ENCODE measurements at places on chromosomes 7 and 10.

- no peaks in the 10 kb centered on the region for H3K27me3 ChIP-seq
- no peak overlapping the region for H3K27ac ChIP-seq
- no peaks in the 10 kb centered on the region for H3K4me1 ChIP-seq
- H3K36me3 ChIP-seq: no peaks in the 10 kb centered on the region
- DNase-seq: no peak
Measured at GRCh38 chr10:80344912-80345311, 11.6 kb downstream of the DYDC1 start.

DNA sequence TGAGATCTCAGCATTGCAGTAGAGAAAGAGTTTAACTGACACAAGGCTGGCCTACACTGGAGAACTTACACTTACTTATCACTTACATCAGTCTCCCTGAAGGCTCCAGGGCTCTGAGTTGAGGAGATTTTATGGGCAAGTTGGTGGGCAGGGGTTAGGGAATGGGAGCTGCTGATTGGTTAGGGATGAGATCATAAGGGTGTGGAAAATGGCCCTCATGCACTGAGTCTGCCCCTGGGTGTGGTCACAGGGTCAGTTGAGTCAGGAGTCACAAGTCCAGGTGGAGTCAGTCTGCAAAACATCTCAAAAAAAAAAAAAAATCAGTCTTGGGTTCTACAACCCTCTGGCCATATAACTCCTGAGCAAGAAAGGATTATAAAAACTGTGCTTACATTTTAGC is 60.5 kb downstream of the PPP1R17 start:
- no peak overlapping the region for H3K4me3 ChIP-seq
- H3K4me1 ChIP-seq: no peaks in the 10 kb centered on the region
- no peaks in the 10 kb centered on the region for H3K36me3 ChIP-seq
- H3K27ac ChIP-seq: no peak overlapping the region

- H3K4me1 ChIP-seq: peaks cover 25% of the 10 kb centered on the region
- no peaks in the 10 kb centered on the region for H3K27me3 ChIP-seq
- peak overlapping the region; percentile 84 for H3K27ac ChIP-seq
- H3K4me3 ChIP-seq: no peak overlapping the region
- no peak for DNase-seq
Measured at GRCh38 chr7:604884-605531, 85.4 kb upstream of the PDGFA start.

DNA sequence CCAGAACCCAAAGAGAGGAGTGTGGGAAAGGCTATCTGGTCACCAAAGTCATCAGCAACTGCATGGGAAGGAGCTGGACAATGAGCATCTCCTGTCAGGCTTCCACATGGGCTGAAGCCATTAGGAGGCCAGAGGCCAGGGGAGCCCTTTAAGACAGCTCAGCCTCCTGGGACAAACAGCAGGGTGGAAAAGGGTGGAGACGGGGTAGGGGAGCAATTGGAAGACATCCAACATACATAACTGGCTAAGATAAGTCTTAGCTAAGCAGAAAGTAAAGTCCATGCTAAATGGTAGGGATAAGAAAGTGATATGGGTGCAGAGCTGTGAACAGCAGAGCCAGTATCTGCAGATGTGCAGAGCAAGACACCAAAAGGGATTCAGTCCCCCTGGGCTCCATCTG is 1.5 kb upstream of the OAT start:
- no peak for DNase-seq
- peaks cover 22% of the 10 kb centered on the region for H3K27me3 ChIP-seq
- no peak overlapping the region for H3K4me3 ChIP-seq
- no peaks in the 10 kb centered on the region for H3K36me3 ChIP-seq

GRCh38 chr7:40944981-40945585 is 757.8 kb downstream of the INHBA start:
- no peaks in the 10 kb centered on the region for H3K36me3 ChIP-seq
- no peak for DNase-seq
- H3K27ac ChIP-seq: no peak overlapping the region
- no peaks in the 10 kb centered on the region for H3K4me1 ChIP-seq

- DNase-seq: no peak
- peaks cover 15% of the 10 kb centered on the region for H3K4me1 ChIP-seq
- H3K4me3 ChIP-seq: no peak overlapping the region
- no peak overlapping the region for H3K27ac ChIP-seq
- peaks cover 7% of the 10 kb centered on the region for H3K36me3 ChIP-seq
- H3K27me3 ChIP-seq: no peaks in the 10 kb centered on the region
Measured at GRCh38 chr10:100509241-100509840, 10.3 kb downstream of the SEC31B start.

DNA sequence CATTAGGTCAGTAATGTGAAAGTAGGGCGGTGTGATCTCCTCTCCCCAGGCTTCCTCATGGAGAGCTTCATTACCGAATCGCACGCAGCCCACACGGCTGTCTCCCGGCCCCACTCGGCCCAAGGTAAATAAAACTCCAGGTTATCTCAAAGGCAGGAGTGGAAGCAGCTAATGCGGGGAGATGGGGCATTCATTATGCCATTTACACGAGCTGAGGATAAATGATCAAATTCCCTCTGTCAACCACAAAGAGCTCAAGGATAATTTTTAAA is 93.5 kb downstream of the ADARB2 start:
- no peaks in the 10 kb centered on the region for H3K4me1 ChIP-seq
- H3K36me3 ChIP-seq: no peaks in the 10 kb centered on the region
- H3K27ac ChIP-seq: no peak overlapping the region
- no peak overlapping the region for H3K4me3 ChIP-seq
- H3K27me3 ChIP-seq: peaks cover 12% of the 10 kb centered on the region

- DNase-seq: no peak
- no peak overlapping the region for H3K4me3 ChIP-seq
- no peak overlapping the region for H3K27ac ChIP-seq
- H3K27me3 ChIP-seq: no peaks in the 10 kb centered on the region
Measured at GRCh38 chr7:42345478-42346299, 108.7 kb upstream of the GLI3 start.

DNA sequence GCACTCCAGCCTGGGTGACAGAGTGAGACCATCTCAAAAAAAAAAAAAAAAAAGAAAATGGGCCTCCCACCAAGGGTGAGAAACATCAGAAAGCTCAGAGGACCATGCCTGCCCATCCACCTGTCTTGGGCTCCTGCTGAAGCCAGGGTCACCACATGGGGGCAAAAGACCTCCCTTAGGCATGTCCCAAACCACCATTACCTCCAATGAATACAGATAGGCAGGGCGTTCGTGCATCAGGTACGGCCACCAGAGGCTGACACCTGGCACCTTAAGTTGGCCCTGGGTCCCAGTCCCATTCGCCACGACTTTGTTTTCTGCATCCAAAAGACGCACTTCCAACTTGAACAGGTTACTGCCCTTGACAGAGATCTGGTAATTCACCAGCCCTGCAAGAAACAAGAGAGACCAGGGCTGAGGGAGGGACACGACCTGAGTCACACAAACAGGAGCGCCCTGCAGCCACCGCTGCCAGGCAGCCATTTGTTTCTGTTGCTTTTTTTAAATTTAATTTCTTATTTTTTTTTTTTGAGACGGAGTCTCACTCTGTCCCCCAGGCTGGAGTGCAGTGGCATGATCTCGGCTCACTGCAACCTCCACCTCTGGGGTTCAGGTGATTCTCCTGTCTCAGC is 6.1 kb downstream of the GUSB start:
- peaks cover 8% of the 10 kb centered on the region for H3K4me1 ChIP-seq
- H3K27ac ChIP-seq: no peak overlapping the region
- no peaks in the 10 kb centered on the region for H3K27me3 ChIP-seq
- H3K36me3 ChIP-seq: peaks cover 89% of the 10 kb centered on the region

GRCh38 chr10:123681285-123681684 is 15.1 kb downstream of the GPR26 start:
- DNase-seq: no peak
- no peak overlapping the region for H3K4me3 ChIP-seq
- H3K27me3 ChIP-seq: peaks cover 42% of the 10 kb centered on the region
- H3K4me1 ChIP-seq: no peaks in the 10 kb centered on the region
- no peaks in the 10 kb centered on the region for H3K36me3 ChIP-seq
- no peak overlapping the region for H3K27ac ChIP-seq

DNA sequence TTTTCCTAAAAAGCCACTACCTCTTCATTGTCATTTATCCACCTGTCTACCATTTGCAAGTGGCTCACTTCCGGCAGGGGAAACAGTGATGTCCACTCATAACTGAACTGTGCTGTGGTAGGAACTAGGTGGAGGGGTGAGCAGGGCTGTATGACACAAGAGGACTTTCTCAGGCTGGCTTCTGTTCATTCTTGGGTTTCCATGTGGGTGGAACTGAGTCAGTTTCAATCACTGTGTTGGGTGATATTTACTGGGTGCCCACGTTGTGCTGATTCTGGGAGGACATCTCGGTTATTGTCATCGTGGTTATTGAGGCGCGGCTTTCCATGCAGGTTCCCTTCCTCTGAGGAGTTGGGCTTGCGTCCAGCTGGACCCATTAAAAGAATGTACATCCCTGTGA is 38.8 kb downstream of the RAMP3 start:
- no peaks in the 10 kb centered on the region for H3K4me1 ChIP-seq
- no peaks in the 10 kb centered on the region for H3K27me3 ChIP-seq
- no peaks in the 10 kb centered on the region for H3K36me3 ChIP-seq

DNA sequence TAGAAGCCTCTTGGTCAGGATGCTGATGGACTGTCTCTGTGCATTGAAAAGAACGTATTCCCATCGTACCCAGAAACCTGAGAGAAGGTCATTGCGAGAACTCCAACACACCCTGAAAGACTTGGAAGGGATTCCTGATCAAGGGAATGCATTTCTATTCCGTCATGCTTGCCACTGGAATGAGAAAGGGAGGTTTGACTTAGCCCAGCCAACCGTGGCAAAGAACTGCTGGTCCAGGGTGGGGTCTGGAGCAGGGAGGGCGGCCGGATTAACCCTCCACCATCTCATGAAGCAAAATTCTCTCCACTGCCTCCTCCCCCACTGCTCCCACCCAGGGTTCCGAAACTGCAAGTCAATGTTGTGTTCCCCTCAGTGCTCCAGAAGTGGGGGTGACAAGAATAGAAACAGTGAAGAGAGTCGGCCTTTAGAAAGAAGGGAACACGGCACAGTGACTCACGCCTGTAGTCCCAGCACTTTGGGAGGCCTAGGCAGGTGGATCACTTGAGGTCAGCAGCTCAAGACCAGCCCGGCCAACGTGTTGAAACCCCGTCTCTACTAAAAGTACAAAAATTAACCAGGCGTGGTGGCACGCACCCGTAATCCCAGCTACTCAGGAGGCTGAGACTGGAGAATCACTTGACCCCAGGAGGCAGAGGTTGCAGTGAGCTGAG is 137.5 kb upstream of the MGMT start:
- H3K4me1 ChIP-seq: no peaks in the 10 kb centered on the region
- H3K27ac ChIP-seq: no peak overlapping the region
- DNase-seq: no peak
- H3K4me3 ChIP-seq: no peak overlapping the region
- H3K27me3 ChIP-seq: no peaks in the 10 kb centered on the region

GRCh38 chr10:76357726-76358415 is 926.4 kb downstream of the LRMDA start:
- H3K36me3 ChIP-seq: no peaks in the 10 kb centered on the region
- no peak overlapping the region for H3K27ac ChIP-seq
- DNase-seq: no peak

- no peak overlapping the region for H3K27ac ChIP-seq
- DNase-seq: no peak
- no peaks in the 10 kb centered on the region for H3K36me3 ChIP-seq
- H3K4me3 ChIP-seq: no peak overlapping the region
Measured at GRCh38 chr10:4450981-4451908, 374.8 kb upstream of the AKR1E2 start.

All from esophagus squamous epithelium (tissue), 5 donors.